ENCODE measurements at places on chromosomes 5 and 9. TPM values are rescaled to one million over a fixed set of nuclear protein-coding genes. Genes with fewer than 3 reads are reported as not detected.

MYMK gene
- not detected for total RNA-seq

GRCh38 chr9:123345567-123345955 lies 10.4 kb upstream of the CRB2 start:
- H3K4me3 ChIP-seq, result no peak overlapping the region
- no peak for DNase-seq
- H3K36me3 ChIP-seq, result no peaks in the 10 kb centered on the region
- peaks cover 51% of the 10 kb centered on the region for H3K4me1 ChIP-seq
- no peak overlapping the region for H3K27ac ChIP-seq

DNA sequence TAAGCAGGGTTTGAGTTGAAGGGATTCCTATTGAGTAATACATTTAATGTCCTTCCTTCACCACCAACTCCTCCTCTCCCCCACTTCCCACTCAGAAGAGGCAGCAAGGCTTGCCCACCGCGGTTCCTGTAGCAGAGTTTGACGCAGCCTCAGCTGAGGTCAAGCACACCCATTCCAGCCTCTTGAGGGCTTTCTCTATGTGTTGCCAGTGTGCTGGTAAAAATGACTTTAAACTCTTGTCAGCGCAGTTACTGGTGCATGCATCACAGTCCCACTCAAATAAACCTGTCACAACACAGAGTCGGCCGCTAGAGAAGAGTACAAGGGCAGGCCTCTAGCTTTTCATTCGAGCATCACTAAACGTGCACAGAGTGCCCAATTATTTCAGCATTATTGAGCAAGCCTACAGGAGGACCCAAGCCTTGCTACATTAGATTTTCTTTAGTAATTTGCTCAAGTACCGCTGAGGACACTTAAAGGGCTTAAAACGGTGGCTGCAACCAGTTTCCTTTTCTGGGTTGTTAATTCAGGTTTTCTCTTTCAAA lies 79.6 kb downstream of the TLE4 start:
- no peak for DNase-seq
- H3K27ac ChIP-seq, result no peak overlapping the region
- no peaks in the 10 kb centered on the region for H3K27me3 ChIP-seq
- no peak overlapping the region for H3K4me3 ChIP-seq

GRCh38 chr9:89646189-89646939 lies 41.6 kb downstream of the GADD45G start:
- no peak for DNase-seq
- peaks cover 22% of the 10 kb centered on the region for H3K27me3 ChIP-seq
- H3K36me3 ChIP-seq, result no peaks in the 10 kb centered on the region
- H3K4me1 ChIP-seq, result peaks cover 36% of the 10 kb centered on the region
- no peak overlapping the region for H3K27ac ChIP-seq
- no peak overlapping the region for H3K4me3 ChIP-seq

- H3K27ac ChIP-seq, result no peak overlapping the region
- H3K4me3 ChIP-seq, result no peak overlapping the region
- H3K36me3 ChIP-seq, result no peaks in the 10 kb centered on the region
- H3K27me3 ChIP-seq, result no peaks in the 10 kb centered on the region
- H3K4me1 ChIP-seq, result no peaks in the 10 kb centered on the region
Measured at GRCh38 chr9:10032166-10032565, 580.6 kb downstream of the PTPRD start.

GRCh38 chr5:150017226-150018005 lies 16.9 kb downstream of the HMGXB3 start:
- H3K36me3 ChIP-seq, result peaks cover 83% of the 10 kb centered on the region
- H3K27me3 ChIP-seq, result no peaks in the 10 kb centered on the region
- no peak for DNase-seq
- no peak overlapping the region for H3K27ac ChIP-seq

GRCh38 chr5:77065256-77065655 lies 21.8 kb downstream of the ZBED3 start:
- no peak for DNase-seq
- H3K36me3 ChIP-seq, result peaks cover 25% of the 10 kb centered on the region
- no peak overlapping the region for H3K27ac ChIP-seq

CDK9 gene
- 16.8 TPM for total RNA-seq

ENTR1 gene
- total RNA-seq, result 56.6 TPM

DNA sequence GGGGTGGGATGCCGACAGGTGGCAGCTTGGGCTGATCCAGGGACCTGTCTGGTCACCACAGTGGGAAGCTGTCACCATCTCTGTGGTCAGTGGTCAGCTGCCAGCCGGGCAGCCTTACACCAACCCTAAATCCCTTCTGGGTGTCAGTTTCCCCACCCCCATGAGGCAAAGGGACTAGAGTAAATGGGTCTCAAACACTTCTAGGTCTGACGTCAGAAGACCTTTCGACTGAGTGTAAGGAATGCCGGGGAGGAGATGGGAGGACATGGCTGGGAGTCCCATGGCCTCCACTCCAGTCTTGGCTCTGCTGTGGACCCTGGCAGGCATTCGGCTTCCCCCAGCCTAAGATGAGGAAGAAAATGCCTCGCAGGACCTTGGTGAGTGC lies 40.3 kb upstream of the SLC25A51 start:
- H3K27me3 ChIP-seq, result no peaks in the 10 kb centered on the region
- H3K27ac ChIP-seq, result no peak overlapping the region
- H3K36me3 ChIP-seq, result peaks cover 53% of the 10 kb centered on the region
- H3K4me1 ChIP-seq, result peaks cover 32% of the 10 kb centered on the region

CTSV gene
- total RNA-seq, result 6.0 TPM

DNA sequence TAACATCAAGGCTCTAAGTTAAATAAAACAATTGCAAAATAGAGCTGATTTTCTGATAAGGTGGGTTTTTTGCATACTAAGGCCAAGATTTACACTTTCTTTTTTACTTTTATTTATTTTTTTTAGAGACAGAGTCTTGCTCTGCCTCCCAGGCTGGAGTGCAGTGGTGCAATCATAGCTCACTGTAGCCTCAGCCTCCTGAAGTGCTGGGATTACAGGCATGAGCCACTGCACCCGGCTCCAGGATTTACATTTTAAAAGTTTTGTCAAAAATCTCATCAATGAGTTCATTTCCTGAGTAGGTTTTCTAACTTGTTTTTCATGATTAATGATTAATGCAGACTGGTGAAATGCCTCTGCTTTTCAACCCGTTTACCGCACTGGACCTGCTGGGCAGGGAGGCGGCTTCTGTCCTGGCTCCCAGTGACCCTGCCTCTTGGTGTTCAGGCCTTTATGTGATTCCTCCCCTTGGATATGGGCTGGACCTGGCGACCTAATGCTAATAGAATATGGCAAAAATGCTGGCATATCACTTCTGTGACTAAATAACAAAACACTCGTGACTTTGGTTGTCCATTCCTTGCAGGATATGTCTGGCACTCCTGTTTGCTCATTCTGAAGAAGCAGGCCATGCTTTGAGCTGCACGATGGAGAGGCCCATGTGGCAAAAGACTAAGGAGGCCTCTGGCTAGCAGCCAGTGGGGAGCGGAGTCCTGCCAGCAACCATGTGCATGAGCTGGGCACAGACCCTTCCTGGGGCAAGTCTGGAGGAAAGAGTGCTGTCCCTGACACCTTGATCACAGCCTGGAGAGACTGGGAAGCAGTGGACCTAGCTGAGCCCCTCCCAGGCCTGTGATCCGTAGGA lies 72.2 kb upstream of the PTCH1 start:
- H3K36me3 ChIP-seq, result no peaks in the 10 kb centered on the region
- no peak overlapping the region for H3K4me3 ChIP-seq
- peaks cover 14% of the 10 kb centered on the region for H3K4me1 ChIP-seq
- peak; percentile 11 for DNase-seq
- peaks cover 2% of the 10 kb centered on the region for H3K27me3 ChIP-seq

- H3K27me3 ChIP-seq, result no peaks in the 10 kb centered on the region
- no peaks in the 10 kb centered on the region for H3K4me1 ChIP-seq
- H3K36me3 ChIP-seq, result no peaks in the 10 kb centered on the region
Measured at GRCh38 chr9:38641985-38642864, 21.8 kb upstream of the ANKRD18A start.

GRCh38 chr9:131179561-131180219 lies 54.3 kb downstream of the NUP214 start:
- H3K27me3 ChIP-seq, result no peaks in the 10 kb centered on the region
- no peak for DNase-seq
- H3K4me3 ChIP-seq, result no peak overlapping the region
- H3K36me3 ChIP-seq, result peaks cover 81% of the 10 kb centered on the region
- H3K27ac ChIP-seq, result no peak overlapping the region
- H3K4me1 ChIP-seq, result no peaks in the 10 kb centered on the region

GRCh38 chr9:72704688-72705375 lies 183.4 kb downstream of the TMC1 start:
- H3K4me3 ChIP-seq, result no peak overlapping the region
- no peak for DNase-seq
- no peaks in the 10 kb centered on the region for H3K27me3 ChIP-seq
- no peaks in the 10 kb centered on the region for H3K4me1 ChIP-seq
- no peak overlapping the region for H3K27ac ChIP-seq
- no peaks in the 10 kb centered on the region for H3K36me3 ChIP-seq

AGTPBP1 gene
- total RNA-seq, result 22.3 TPM

PCDHGA6 gene
- 0.13 TPM for total RNA-seq

PCDHA2 gene
- not detected for total RNA-seq
